ENCODE measurements at places on chromosomes 7 and 10.

GRCh38 chr10:77036993-77037734 is 600.4 kb downstream of the KCNMA1 start:
- no peak for DNase-seq

GRCh38 chr10:73601486-73601921 is 10.4 kb upstream of the USP54 start:
- DNase-seq, result no peak

DNA sequence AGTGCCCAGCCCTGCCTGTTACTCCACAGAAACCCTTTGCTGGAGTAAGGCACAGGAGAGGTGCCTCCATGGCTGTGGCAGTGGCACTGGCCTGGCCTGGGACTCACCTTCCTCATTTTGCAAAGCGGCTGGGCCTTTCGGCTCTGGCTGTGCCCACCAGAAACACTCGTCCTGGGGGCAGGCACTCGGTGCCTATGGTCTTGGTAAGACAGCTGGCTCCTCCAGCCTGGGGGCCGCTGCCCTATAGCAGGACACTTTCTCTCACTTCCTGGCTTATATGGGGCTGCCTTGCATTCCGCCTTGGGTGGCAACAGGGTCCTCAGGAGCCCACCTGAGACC is 13.2 kb downstream of the ZMIZ1 start:
- DNase-seq, result no peak

DNA sequence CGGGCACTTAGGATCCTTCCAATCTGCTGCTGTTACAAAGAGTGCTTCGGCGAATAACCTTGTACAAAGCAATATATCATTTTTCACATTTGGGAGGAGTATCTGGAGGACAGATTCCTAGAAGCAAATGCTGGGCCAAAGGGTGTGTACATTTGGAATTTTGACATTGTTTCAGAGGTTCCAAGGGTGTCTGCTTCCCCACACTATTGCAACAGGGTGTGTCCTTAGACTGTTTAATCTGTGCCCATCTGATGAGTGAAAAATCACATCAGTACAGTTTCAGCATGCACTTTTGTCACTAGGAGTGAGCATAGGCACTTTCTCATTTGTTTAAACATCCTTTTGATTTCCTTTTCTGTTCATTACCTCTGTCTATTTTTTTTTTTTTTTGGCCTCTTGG is 8.6 kb upstream of the ELFN1 start:
- DNase-seq, result no peak

DNA sequence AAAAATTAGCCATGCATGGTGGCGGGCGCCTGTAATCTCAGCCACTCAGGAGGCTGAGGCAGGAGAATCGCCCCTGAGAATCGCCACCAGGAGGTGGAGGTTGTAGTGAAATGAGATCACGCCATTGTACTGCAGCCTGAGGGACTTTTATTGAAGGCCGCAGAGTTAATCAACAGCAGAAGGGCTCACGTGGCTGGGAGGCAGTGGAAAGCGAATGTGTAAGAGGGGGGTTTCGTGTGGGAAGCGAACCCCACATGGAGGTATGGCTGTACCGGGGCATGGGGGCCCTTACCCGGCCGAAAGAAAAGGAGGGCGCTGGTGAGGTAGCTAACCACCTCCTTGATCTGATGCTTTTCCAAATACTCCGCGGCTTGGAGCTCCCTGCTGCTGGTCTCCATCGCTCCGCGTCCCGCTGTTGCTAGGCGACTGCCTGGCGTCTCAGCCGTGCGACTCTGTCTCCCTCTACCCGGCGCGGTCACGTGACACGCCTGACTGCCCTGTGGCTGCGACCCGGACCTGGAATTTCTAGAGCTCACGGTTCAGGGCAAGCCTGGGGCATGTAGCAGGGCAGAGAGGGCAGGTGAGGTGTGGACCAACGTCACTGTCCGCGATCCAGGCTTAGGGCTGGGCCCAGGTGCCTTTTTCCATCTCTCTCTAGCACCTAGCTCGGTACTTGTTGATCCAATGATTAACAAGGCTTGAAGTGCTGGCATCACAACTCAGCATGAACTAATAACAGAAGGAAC is at the start of gene EFCAB10:
Gene EFCAB10 (minus strand): TSS at position 428 of the 746 bp plus-strand sequence. CDS start 30 bp downstream, at position 398.
- DNase-seq, result peak; percentile 66

DNA sequence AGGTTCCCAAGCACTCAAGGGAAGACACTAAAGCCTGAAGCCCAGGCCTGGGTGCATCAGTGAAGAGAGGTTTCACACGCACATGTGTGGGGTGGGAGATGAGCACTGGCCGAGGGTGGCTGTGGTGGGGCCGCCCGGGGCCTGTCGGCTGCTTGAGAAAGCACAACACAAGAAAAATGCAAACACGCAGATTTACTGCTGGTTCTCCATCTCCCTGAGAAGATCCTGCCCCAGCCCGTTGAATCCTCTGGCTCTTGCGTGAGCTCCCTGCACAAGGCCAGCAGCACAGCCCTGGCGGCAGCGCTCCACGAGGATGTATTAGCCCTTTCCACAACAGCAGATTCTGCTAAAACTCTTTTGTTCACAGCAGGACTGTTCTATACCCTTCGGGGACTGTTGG is 6.2 kb downstream of the ZNF511 start:
- no peak for DNase-seq

DNA sequence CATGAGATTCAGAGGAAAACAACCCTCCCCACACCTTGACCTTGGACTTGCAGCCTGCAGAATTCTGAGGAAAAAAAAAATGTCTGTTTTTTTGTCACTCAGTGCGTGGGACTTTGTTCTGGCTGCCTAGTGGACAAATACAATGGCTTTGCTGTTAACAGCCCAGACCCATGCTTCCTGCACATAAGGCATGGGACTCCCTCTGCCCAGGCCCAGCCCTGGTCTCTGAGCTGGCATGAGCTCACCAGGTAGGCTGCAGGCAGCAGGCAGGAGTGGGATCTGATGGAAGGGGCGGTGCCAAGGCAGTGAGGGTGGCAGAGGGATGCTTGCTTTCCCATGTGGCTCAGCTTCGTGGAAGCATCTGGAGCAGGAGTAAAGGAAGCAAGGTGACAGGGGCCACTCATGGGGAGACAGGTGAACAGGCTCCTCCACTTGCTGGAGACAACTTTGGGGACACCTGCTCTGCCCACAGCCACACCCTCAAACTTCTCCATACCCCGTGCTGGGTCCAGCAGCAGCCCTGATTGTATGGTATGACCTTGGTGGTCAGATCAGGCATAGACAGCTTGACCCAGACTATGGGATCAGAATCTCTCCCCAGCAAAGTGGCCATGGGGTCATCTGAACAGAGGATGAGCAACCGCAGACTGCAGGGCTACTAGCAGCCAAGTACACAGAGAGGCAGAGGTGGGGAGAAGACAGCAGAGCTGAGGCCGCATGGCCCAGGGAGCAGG is 27.0 kb downstream of the ANXA8 start:
- no peak for DNase-seq

- no peak for DNase-seq
Observed at GRCh38 chr7:102468478-102469350, 3.9 kb downstream of the LRWD1 start.

DNA sequence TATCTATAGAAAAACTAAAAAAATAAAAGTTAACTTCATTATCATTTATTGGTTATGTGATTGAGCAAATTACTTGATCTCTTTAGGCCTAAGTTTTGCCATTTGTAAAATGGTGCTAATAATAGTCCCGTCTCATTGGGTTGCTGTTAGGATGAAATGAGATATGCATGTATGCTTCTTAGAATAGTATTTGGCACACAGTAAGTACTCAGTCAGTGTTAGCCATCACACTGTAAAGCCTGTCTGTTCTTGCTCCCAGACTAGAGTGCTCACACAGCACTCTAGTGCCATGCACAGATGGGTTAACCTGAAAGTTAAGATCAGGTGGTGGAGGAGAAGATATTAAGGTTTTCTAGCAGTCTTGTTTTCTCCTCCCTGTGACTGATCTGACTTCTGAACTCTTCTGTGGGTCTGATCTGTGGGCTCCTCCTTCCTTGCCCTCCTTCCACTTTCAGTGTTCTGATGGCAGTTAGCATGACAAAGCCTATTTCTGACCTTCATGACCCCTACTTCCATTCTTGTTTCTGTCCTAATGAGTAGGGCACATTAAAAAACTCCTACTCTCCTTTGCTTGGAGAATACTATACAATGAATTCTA is 167.5 kb downstream of the RNLS start:
- DNase-seq, result no peak

DNA sequence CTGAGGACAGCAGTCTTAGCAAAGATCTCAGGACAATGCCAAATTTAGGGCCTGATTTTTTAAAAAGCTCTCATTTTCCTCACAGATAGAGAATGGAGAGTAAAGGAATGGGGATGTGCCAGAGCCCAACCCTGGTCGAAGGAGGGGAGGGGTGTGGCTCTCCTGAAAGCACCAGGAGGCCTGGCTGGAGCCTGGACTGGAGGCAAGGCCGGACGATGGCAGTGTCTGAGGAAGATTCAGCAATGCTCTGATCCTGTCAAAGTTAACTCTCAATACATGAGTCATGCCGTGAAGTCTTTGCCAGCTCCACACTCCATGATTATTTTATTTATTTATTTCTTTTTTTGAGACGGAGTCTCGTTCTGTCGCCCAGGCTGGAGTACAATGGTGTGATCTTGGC is 108.3 kb downstream of the UPF2 start:
- DNase-seq, result no peak

- no peak for DNase-seq
Observed at GRCh38 chr10:3452683-3453361, 280.2 kb upstream of the PITRM1 start.

GRCh38 chr7:15816835-15817426 is 130.4 kb upstream of the MEOX2 start:
- DNase-seq, result no peak
